A673 (cell line): ENCODE measurements at places on chromosomes 13 and 19. TPM values are rescaled to one million over a fixed set of nuclear protein-coding genes. Genes with fewer than 3 reads are reported as not detected.

PGLYRP2 gene
- total RNA-seq, result 3.5 and 4.7 TPM in 2 replicates

TEX26 gene
- total RNA-seq, result not detected in 2 replicates

KIR3DL2 gene
- total RNA-seq, result not detected in 2 replicates

MEDAG gene
- not detected in 2 replicates for total RNA-seq

CD22 gene
- total RNA-seq, result not detected in 2 replicates

KLF1 gene
- total RNA-seq, result 0.30 and 0.57 TPM in 2 replicates

ERFL gene
- 0.95 and 1.2 TPM in 2 replicates for total RNA-seq

KLF5 gene
- 4.0 and 7.2 TPM in 2 replicates for total RNA-seq

TJP3 gene
- 0.63 TPM in 1 of 2 replicates, not detected in the other for total RNA-seq

EML2 gene
- total RNA-seq, result 17.0 and 21.0 TPM in 2 replicates

CACNG6 gene
- total RNA-seq, result 0.50 TPM in 1 of 2 replicates, not detected in the other

PSPC1 gene
- 90.9 and 92.2 TPM in 2 replicates for total RNA-seq

APOC4 gene
- total RNA-seq, result not detected in 2 replicates

CCL25 gene
- total RNA-seq, result not detected in 2 replicates

ZNF728 gene
- total RNA-seq, result not detected in 2 replicates

UPK1A gene
- not detected in 2 replicates for total RNA-seq

FAM187B gene
- total RNA-seq, result not detected in 2 replicates

UNC13A gene
- total RNA-seq, result 5.8 and 6.8 TPM in 2 replicates

BTBD2 gene
- 91.7 and 110 TPM in 2 replicates for total RNA-seq

ZNF85 gene
- total RNA-seq, result 1.4 and 1.9 TPM in 2 replicates

ZNF235 gene
- total RNA-seq, result 9.9 and 10.0 TPM in 2 replicates
